ENCODE measurements at places on chromosomes 5 and 9.

DNA sequence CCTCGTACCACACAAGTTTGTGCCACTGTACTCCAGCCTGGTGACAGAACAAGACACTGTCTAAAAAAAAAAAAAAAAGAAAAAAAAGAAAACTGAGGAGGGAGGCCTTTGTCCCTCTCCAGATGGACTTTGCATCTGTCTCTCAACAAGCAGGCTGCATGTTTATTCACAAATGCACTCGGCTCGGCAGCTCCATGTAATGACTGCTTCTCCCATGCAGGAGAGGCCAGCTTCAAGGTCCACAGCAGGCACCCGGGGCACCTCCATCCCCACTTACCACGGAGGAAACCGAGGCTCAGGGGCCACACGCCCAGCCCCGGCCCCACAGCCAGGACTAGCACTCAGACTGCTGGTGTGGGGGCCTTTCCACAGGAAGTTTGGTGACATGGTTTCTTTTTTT lies 13.1 kb upstream of the NCS1 start:
- DNase-seq, result no peak

DNA sequence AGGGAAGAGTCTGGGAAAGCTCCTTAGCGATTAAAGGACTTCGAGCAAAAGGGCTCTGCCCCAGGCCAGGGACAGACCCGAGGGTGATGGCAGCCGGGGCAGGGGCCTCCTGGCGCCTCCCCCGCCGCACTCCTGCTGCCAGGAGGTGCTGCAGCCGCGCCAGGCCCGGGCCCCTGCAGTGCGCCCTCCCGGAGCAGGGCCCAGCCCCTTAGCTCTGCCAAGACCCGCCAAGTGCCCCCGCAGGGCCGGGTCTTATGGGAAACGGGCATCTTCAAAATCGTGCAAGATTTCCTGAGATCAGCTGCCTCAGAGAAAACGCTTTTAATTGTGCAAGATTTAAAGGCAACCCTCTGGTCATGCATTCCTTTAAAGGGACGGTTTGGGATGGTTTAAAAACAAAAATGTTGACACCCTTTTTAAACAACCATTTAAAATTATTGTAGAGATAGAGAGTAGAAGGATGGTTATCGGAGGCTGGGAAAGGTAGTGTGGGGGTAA lies 52.4 kb downstream of the CDC14B start:
- DNase-seq, result no peak

DNA sequence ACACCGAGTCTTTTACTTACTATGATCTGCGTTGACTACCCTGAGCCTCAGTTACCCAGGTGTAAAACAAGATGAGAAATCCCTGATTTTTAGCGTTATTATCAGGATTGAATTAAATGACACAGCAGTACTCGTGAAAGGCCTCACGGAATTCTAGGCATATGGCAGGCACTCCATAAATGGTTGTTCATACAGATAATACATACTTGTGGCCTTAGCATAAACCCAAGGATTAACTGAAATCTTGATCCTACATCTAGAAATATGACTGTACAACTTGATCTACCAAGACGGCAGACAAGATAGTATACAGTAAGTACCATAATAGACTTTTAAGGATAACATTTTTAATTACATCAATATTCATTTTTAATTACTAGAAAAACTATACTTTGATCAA lies 409.8 kb downstream of the BNC2 start:
- DNase-seq, result no peak

DNA sequence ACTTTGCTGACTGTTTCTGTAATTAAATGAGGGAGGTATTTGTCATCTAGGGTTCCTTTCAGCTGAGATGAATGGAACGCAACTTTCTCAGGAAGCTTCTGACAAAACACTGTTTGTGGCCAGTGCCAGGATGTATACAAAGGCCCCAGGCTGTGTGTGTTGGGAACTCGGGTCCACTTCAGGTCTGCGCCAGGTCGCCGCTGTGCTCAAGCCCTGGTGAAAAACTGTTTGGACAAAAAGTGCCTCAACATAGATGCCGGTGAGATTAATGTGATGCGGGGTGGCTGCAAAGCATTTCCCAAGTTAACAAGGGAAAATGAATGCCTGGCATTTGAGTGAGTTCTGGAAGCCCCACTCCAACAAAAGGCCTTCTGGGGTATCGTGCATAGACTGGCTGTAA lies 156.4 kb downstream of the GABBR2 start:
- DNase-seq, result no peak

GRCh38 chr9:104280178-104280560 lies 186.1 kb downstream of the SMC2 start:
- no peak for DNase-seq

DNA sequence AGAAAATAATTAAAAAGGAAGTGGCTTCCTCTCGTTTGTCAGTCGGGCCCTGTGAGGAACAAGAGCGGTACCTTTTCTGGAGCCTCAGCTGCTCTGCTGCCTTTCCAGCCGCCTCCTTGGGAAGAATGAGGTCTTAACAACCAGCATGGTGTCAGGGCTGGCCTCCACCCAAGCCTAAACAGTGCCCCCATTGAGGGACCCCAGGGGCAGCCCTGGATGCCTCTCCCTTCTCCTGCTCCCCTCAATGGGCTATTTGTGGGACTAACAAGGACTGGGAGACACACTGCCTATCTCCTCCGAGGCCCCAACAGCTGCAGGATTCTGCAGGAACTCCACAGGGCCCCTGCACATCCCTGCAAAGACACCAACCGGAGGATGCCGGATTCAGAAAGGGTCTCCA lies 155.4 kb upstream of the MAP3K1 start:
- DNase-seq, result no peak

DNA sequence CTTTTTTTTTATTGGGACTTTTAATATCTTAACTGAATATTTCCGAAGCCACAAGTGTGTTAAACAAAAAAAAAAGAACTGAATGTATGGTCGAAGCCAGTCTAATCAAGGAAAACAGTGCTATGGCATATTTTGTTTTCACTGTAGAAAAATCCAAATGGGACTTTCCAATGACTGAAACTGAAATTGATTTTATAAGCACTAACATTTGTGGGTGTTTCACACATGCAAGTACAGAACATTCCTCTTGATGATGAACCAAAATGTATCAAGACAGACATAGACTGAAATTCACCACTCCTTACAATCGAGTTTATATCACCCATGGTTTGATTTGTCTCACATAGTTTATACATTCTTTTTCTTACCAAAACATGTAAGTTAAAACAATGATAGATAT lies 1026.8 kb downstream of the CDH18 start:
- DNase-seq, result no peak

GRCh38 chr5:37954561-37954960 lies 114.7 kb upstream of the GDNF start:
- DNase-seq, result no peak

DNA sequence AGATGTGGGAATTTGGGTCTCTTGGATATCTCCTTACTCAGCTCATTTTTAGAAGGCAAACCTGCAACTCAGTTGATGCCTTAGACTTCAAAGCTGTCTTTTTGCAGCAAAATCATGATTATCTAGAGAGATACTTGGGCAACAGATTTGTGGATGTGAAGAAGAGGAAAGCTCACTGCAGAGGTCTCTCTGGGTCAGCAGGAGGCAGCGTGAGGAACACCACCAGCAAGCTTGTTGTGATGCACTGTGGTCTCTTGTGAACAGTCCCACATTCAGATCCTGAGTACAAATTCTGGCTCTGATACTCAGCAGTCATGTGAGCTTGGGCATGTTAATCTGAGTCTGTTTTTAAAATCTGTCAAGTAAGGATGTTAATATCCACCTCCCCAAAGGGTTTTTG lies 26.3 kb upstream of the DMRT3 start:
- no peak for DNase-seq

- no peak for DNase-seq
Measured at GRCh38 chr5:141889282-141889871, 11.2 kb upstream of the PCDH1 start.

- no peak for DNase-seq
Measured at GRCh38 chr5:147397616-147398015, 112.3 kb downstream of the DPYSL3 start.

DNA sequence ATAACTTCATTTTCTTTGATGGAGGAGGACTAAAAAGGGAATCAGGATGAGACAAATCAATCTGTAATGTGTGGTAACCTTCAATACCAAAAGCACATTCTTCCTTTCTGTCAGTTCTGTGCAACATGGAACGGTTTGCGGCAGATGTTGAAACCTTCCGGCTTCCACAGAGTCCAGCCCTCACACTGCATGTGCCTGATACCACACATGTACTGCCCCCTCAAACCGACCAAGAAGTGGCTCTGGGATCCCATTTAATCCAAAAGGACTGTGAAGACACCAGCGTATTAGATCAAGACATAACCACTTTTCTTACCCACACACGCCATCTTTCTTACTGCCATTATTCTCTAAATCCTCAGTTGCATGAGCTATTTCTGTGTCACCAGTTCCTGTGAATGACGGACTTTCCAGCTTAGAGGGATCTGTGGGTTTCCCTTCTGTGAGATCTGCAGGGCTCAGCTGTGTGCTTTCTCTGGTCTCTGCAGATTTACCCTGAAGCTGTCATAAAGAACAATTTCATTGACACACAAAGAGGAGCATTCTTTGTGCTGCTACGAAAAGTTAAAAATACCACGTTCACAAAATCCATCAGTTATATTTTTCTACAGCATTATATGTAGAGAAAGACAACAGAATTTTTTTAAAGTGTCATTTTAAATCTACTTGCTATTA lies 25.8 kb downstream of the NSUN2 start:
- no peak for DNase-seq

DNA sequence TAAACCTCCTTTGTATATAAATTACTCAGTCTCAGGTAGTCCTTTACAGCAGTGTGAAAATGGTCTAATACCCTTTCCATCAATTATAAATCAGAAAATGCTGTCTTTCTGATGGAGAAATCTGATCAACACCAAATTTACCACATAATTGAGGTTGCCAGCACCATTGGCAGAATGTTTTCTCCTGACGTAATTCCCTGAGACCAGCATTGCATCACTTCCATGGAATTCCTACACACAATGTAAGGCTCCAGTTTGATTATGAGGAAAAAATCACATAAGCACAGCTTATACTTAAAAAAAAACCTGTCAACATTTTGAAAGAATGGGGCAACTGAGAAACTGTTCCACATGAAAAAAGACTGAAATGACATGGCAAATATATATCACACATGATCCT lies 618.7 kb upstream of the CDH6 start:
- DNase-seq, result no peak

DNA sequence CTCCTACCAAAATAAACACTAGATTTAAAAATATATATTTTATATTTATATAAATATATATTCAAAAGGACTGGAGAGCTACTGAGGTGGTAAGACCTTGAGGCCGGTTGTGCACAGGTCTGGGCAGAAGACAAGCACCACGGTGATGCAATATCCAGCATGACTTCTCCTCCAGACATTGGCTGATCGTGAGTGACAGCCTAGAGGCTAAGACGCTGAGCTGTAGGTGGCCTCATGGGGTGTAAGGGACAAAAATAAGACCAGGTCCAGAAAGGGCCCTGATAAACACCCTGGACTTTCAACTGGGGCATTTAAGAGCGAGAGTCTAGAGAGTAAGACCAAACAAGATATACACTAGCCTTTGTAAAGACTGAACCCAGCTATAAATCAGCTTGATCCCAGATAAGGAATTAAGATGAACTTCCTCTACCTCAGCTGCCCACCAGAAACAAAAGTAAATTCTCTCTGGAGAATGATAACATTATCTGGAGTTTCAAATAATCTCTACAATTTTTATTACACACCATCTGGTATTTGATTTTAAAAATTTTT lies 14.2 kb upstream of the C5orf47 start:
- DNase-seq, result no peak

DNA sequence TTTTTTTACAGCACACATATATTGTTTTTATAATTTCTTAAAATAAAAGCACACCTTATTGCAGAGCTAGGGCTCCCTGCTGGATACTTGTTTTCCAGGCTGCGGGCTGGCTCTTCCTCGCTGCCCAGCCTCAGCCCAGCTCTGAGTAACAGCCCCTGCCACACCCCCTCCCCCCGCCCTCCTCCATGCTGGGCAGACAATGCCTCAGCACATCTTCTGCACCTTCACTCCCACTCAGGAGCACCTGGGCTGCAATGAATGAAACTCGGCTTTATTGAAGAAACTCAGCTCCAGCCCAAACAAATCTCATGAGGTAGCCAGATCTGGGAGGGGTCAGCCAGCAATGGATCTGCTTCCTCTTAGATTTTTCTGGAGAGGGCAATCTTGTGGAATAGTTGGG lies 9.5 kb downstream of the IL9 start:
- no peak for DNase-seq

GRCh38 chr5:132026516-132027008 lies 15.1 kb upstream of the ACSL6 start:
- DNase-seq, result peak; percentile 7

DNA sequence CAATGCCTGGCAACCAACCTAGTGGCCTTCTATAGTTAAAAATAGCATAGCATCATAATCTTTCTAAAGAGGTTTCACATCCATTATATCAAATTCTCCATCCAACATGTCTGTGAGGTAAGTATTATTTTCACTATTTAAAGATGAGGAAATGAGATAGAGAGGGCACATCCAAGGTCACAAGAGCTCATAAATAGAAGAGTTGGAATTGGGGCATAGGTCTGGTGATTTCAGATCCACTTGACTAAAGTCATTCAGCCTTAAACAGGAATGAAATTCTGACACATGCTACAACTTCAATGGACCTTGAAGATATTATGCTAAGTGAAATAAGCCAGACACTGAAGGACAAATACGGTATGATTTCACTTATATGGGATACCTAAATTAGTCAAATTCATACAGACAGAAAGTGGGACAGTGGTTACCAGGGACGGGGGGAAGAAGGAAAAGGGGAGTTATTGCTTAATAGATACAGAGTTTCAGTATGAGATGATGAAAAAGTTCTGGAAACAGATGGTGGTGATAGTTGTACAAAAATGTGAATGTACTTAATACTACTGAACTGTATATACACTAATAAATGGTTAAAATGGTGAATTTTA lies 259.6 kb upstream of the NR4A3 start:
- no peak for DNase-seq

- DNase-seq, result no peak
Measured at GRCh38 chr5:98497418-98497817, 276.0 kb upstream of the RGMB start.

DNA sequence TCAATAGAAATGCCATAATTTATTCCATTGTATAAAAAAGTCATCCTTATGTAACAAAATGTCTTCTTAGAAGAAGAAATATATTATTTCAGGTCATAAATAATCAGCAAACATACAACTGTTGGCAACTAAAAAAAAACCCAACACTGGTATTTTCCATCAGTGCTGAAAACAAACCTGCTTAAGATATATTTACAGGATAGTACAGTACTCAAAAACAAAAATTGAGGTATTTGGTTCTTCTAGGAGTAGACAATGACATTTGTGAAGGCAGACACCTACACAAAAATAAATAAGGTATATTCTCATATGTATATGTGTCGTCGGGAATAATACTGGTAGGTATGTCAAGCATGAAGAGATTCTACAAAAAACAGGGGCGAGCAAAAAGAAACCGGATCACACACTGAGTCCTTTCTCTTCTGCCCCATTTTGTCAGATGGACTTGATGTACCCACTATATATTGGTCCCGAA lies 2.9 kb downstream of the DUSP1 start:
- no peak for DNase-seq

GRCh38 chr9:13587571-13587970 lies 308.1 kb upstream of the MPDZ start:
- DNase-seq, result no peak

Data from activated CD8-positive, alpha-beta memory T cell treated with anti-CD3 and anti-CD28 coated beads for 1 hour (primary cell).